ENCODE measurements at places on chromosomes 7 and 10. TPM values are rescaled to one million over a fixed set of nuclear protein-coding genes. Genes with fewer than 3 reads are reported as not detected.

DNA sequence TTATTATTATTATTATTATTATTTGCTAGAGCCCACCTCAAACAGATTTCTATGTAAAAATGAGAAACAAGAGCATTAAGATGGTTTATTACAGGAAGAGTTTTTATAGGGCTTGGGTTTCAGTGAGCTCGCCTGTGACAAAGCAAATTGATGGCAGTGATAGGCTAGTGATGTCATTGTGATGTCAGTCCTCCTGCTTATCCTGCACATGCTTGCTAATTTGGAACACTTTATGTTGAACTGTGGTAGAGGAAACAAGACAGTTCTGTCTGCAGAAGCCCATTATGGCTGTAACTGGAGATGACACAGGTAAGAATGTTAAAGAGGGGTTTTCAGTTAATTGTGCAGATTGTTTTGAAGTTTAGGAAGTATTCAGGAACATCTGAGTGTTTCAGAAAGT is 68.3 kb downstream of the CREM start:
- DNase-seq: peak; percentile 31

DNA sequence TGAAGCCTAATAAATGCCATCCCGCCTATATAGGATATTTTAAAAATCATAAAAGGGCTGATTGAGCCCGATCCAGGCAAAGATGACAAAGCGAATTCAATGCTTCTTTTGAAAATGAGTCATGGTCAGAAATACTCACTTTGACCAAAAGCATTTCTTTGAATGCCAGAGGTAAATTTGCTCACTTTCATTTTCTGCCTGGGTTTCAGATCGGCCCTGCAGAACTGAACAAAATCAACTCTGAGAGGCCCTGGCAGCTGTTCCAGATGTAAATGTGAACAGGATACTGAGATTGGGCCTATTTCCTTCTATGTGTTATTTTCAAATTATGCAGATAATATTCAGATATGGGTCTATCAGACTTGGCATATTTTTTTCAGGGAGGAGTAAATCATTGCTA is 114.8 kb upstream of the ARID5B start:
- DNase-seq: peak; percentile 85

UPK3BL2 gene
- total RNA-seq: not detected

PPP3CB gene
- total RNA-seq: 8.3 TPM

DNA sequence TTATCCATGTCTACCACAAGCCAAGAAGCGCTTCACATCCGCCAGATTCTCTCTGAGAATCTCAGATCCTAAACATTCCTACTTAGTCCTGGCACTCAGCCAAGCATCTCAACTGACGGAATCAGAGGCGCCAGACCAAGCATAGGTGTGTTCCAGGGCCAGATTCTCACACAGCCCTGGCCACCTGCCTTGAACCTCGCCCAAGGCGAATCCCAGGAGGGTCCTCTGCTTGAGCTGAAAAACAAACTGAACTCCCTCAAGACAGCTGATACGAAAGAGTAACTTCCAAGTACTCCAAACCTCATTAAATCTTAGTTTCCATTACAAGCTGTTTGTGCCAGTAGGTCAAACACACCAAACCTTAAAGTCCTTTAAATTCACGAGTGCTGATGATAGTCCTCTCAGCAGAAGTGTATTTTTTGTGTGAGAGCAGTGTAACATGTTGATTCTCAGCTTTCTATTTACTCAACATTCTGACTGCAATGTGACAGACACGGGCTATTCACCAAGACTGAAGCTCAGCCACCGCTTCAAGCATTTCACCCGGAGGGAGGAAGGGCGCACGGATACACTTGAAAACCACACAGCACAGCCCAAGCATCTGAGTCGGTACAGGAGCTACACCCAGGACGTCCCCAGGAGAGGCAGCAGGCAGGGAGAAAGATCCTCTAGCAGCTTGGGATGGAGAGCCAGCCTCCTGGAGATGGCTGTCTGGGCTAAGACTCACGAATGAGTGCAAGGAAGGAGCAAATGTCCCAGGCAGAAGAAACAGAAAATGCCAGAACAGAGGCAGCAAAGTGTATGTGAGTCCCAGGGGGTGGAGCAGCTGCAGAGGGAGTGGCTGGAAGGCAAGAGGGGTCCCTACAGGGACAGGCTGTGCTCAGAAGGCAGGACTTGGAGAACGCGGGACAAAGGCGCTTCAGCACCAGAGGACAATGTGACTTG is 6.0 kb downstream of the PARD3 start:
- DNase-seq: no peak

DNA sequence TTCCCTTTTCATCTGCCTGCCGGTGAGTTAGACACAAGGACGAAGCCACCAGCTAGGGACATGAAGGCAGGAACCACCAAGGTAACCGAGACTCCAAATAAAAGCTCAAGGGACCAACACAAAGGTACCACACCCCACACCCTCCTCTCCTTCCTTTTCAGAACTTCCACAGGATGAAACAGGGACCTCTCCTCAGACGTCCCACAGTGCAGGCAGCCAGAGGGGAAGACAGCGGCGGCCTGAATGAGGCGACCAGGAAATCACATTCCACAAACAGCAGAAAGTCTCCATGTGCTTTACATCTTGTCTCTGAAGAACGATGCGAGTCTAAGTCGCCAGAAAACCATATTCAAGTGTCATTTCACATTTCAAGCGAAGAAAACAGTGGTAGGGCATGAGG is 97.8 kb downstream of the DIP2C start:
- DNase-seq: no peak

GPR15LG gene
- not detected for total RNA-seq

AZGP1 gene
- total RNA-seq: 0.62 TPM

- peak; percentile 4 for DNase-seq
These were observed 38.7 kb upstream of the FOXP2 start for GRCh38 chr7:114375907-114376306.

CALCR gene
- not detected for total RNA-seq

DNA sequence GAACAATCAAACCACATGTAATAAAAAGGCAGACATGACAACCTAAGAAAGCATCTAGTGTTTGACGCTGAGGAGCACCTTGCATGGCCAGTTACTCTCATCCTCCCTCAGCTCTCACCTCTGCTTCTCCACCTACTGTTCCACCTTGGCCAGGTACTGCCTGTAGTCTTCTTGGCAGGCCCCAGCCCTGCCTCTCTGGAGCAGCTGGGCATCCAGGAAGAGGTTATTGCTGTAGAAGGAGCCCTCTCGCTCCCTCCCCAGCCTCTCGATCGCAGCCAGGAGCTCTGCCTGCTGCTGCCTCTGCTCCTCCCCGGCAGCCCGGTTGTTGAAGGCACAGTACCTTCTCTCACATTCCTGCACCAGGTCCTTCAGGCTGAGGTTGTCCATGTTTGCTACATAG is 9.7 kb downstream of the GIMAP5 start:
- no peak for DNase-seq

GRCh38 chr7:17307558-17307957 is 9.1 kb downstream of the AHR start:
- DNase-seq: no peak

Data from M059J (cell line).